ENCODE measurements at places on chromosomes 1 and 21.

DNA sequence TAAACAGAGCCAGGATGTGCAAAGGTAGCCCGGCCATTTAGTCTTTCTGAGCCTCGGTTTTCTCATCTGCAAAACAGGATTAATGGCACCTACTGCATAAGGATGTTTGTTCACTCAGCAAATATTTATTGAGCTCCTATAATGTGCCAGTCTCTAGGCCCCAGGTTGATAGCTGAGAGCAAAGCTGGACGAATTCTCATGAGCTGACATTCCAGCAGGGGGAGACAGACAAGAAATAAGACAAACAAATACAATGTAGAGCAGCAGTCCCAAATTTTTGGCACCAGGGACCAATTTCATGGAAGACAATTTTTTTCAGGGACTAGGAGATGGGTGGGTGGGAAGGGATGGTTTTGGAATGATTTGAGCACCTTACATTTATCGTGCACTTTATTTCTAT, 74.3 kb upstream of the PAX7 start:
- no peak for DNase-seq

DNA sequence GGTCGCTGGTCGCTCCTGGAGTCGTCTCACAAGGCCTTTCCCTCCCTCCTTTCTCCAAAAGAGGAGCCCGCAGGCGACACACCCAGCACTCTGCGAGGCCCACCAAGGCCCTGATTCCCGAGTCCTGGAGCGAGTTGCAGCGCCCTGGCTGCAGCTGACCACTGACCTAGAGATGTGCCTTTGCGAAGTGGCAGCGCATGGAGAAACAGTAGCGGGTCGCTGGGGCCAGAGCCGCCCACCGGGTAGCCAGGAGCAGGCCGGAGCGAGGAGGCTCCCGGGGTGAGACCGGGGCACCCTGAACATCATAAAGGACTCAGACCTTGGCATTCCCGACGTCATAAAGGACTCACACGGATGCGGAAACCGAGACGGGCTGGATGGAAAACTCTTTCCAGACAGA, 10.3 kb upstream of the NBPF11 start:
- DNase-seq: no peak

GRCh38 chr1:45134461-45134873, 71.9 kb downstream of the ZSWIM5 start:
- no peak for DNase-seq

- DNase-seq: no peak
These were observed 153.5 kb upstream of the CSF3R start for GRCh38 chr1:36636206-36636605.

DNA sequence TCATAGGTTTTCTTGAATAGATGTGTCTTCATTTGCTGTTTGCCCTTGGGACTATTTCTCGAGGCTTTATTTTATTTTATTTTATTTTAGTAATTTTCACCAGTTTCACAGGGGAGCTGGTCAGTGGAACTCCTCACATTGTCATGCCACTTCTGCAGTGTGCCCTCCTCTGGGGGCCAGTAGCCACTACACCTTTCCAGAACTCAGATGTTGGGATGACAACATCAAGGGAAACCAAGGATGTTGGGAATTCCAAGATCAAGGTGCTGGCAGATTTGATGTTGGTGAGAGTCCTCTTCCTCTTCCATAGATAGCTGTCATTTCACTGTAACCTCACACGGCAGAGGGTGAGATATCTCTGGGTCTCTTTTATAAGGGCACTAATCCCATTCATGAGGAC, 35.5 kb downstream of the SLC26A9 start:
- DNase-seq: no peak

DNA sequence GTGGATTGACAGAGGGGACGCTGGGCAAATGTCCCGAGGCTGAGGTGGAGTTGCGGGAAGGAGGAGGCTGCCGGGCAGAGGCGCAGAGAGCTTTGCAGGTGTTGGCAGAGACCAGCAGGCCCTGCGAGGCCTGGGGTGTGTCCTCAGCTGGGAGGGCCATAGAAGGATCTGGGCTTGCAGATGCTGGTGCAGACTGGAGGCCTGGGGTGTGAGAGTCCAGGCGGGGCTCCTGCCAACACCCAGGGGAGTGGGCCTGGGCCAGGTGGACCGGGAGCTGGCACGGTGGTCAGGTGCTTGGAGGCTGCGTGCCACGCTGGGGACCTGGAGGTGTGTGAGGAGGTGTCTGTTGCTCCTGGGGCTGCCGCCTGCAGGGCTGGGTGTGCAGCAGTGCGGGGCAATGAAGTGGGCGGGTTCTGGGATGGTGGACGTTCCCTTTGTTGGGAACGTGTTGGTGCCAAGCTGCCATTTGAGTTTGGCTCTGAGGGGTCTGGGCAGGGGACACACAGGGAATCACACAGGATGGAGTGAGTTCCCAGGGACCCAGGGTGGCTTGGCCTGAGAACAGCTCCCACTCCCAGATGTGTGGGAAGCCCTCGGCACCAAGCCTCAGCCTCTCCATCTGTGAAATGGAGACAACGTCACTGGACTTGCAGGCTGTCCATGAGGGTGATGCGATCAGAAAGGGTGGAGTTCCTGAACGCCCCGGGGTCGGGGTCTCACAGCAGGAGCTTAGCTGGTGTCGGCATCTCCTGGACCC, 39.9 kb upstream of the POFUT2 start:
- no peak for DNase-seq

GRCh38 chr1:154445040-154445472, 39.9 kb downstream of the IL6R start:
- no peak for DNase-seq

DNA sequence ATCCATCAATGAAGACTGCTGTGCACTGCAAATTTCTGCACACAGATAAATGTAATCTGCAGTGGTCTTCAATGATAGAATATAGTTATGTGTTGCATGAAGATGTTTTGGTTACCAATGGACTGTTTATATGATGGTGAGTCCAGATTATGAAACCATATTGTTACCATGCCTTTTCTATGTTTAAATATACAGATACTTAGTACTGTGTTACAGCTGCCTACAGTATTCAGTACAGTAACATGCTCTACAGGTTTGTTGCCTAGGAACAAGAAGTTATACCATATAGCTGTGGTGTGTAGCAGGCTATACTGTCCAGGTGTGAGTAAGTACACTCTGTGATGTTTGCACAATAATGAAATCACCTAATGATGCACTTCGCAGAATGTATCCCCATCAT, 40.8 kb downstream of the SORT1 start:
- no peak for DNase-seq

- DNase-seq: no peak
These were observed 4.7 kb upstream of the C1orf174 start for GRCh38 chr1:3904843-3905185.

DNA sequence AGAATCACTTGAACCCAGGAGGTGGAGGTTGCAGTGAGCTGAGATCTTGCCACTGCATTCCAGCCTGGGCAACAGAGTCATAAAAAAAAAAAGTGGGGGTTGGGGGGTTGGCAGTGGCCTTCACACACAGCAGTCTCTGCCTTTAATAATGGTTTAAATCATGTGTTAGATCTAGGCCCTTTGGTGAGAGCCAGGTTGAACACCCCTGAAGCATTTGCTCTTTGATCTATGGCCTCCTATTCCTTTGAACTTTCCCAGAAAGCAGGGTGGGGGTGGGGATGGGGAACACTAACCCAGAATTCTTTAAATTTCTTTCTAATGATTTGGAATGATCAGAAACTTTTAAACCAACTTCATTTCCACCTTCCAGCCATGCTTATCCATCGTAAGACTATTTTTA, 313.0 kb downstream of the KIF26B start:
- no peak for DNase-seq

GRCh38 chr1:58748666-58749065, 35.2 kb downstream of the JUN start:
- DNase-seq: no peak

DNA sequence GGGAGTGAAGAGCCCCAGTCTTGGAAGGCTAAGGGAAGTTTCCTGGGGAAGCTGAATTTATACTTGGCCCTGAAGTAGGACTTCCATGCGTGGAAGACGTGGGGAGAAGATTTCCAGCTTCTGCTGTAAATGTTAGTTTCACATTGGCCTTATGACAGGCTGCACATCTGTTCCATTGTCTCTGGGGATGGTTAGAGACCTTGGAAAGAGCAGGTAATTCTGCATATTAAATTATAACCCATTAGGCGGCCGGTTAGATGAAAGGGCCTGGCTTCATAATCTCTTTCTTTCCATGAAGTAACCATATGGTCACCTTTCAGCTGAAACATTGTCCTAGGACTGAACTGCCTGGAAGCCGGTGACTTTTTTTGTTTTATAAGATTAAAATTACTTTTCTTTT, 37.5 kb downstream of the DPT start:
- no peak for DNase-seq

DNA sequence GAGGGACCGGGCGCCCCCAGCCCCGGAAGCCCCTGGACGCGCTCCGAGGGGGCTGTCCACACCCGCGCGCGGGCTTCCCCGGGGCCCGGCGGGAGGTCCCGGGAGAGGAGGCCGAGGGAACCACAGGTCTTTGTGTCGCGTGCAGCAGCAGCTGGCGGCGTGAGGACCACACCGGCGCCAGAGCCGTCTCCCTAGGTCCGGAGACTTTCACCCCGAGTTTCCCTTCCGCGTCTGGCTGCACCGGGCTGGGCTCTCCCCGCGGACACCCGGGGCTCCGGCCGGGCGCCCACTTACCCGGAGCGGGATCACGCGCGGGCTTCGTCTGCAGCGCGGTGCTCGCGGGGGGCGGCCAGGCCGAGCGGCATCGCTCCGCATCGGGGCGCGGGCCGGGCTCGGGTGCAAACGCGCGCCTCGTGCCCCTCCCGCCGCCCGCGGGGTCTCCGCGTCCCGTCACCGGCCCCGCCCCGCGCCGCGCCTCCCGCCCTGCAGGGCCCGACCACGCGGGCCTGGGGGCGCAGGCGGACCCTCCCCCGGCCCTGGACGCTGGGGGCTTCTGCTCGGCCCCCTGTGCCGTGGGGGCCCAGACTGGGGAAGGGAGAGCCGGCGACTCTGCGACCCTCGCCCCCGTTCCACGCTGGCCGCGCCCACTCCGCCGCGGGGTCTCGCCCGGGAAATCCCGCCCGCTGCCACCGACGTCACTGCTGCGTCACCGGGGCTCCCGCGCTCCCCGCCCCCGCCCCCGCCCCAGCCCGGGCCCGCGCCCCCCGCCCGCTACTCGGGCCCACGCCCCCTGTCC, at the start of gene GNG4:
Gene GNG4, minus strand, starts transcription at position 417 of the 796 bp plus-strand sequence. CDS start 65,946 bp downstream, outside the sequence.
- DNase-seq: no peak

DNA sequence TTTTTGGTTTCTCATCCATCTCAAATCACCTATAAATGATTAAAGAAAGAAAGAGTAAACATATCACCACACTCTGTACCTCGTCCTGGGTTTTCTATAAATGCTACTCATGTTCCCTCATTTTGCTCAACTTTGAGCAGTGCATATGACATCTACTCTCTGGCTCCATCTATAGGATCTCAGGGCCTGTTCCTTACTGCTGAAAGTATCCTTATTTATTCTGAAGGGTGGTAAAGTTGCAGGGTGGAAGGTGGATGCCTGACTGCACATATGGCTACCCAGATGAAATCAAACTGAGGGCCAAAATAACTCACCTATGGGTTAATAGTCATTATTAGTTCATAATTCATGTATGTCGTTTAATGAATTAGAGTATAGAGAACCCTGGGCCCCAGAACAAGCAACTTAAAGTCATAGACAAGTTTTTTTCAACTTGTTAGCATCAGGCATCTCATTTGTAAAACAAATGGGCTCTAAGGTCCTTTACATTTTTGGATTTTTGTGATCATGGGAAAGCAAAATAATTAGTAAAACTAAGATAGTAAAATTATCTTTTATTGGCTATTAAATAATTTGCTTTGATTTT, 46.5 kb downstream of the NCF2 start:
- DNase-seq: no peak

GRCh38 chr1:241918879-241919278, 38.7 kb upstream of the BECN2 start:
- no peak for DNase-seq

GRCh38 chr21:36030581-36031189, 29.6 kb downstream of the SETD4 start:
- no peak for DNase-seq

DNA sequence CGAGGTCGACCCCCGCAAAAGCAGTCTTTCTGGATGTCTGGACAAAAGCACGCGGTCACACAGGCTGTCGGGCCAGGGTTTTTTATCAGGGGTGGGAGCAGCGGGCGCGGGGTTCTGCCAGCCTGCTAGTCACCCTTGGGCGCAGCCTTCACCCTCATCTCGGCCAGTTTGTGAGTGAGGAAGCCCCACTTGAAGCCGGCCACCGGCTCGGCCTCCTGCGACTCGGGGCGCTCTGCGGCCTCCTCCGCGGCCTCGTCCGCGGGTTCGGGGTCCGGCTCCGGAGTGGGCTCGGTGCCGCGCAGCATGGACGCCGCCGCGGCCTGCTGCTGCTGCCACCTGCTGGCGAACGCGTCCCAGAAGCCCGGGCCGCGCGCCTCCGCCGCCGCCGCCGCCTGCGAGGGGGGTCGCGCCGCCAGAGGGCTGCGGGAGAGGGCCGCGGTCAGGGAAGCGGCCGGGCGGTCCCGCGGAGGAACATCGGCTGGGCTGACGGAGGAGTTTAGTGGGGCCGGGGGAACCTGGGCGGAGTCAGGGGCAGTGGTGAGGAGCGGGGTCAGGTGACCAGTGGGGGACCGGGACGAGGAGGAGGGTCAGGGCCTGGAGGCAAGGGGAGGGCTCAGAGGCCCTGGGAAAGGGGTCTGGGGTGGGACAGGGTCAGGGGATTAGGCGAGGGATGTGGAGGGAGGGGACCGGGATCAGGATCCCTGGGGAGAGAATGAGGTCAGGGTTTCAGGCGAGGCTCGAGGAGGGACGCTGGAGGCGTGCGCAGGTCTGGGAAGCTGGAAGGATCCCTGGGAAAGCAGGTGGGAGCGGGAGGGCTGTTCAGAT, 4.5 kb downstream of the C1orf232 start:
- DNase-seq: no peak

DNA sequence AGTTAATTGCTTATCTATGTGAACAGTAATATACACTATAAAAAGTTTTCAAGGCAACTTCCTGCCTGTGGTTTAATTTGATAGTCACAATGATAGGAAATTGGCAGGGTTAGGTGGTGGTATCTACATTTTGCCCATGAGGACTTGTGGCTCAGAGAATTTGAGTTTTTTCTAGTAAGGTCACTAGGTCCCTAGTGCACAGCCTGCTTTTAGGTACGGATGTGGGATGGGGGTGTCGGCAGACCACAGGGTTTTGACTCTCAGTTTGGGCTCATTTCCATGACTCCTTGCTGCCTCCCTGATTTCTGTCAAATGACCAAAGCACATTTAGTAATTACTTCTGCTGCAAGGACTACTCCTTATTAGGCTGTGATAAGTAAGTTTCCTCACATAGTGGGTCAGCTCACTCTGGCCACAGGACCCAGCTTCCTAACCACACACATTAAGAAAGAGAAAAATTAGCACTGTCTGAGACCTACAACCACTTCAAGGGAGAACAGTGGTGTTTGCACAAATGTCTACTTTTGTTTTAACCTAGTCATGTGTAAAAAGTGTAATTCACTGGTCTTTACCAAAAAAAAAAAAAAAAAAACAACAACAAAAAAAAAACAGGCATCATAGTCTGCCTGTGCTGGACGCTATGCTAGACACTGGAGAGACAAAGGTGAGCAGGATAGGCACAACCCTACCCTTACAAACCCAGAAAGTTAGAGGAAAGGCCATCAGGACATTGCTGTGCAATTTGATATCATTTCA, 43.7 kb downstream of the MRPL39 start:
- peak; percentile 32 for DNase-seq

- no peak for DNase-seq
These were observed 270.6 kb upstream of the ZRANB2 start for GRCh38 chr1:71351438-71351837.
